ENCODE measurements at places on chromosomes 5 and 9.

DNA sequence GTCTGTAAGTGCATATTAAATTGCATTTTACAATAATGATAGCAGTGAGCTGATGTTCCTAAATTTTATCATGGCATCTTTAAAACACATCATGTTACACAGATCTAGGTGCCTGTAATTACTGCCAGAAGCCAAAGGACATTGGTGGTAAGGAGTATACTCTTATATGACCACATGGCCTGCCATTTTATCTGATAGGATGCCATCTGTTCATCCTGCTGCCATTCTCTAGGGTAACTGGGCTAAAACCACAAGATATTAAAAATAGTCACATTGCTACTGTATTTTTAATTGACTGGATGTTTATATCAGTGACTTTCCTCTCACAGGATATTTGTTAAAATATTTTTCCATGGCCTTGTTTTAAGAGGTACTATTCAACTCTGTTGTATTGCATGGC lies 53.1 kb downstream of the HCN1 start:
- DNase-seq = no peak

DNA sequence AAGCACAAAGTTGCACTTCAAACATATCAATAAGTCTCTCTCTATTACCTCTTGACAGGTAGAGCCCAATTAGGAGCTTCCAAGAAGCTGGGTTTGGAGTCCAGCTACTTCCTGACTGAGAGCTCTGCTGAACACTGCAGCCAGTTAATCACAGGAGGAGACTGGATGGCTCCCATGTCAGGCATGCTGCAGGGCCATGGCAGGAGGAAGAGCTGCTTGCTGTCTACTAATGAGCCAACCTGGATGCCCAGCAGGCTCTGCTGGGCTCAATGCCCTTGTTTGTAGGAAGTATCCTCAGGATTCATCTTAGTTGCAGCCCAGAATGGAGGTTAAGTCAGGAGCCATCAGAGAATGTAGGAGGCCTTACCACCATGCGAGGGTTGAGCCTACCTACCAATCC lies 91.9 kb downstream of the TMEM215 start:
- no peak for DNase-seq

- no peak for DNase-seq
Measured at GRCh38 chr9:78839252-78839651, 542.3 kb downstream of the PSAT1 start.

DNA sequence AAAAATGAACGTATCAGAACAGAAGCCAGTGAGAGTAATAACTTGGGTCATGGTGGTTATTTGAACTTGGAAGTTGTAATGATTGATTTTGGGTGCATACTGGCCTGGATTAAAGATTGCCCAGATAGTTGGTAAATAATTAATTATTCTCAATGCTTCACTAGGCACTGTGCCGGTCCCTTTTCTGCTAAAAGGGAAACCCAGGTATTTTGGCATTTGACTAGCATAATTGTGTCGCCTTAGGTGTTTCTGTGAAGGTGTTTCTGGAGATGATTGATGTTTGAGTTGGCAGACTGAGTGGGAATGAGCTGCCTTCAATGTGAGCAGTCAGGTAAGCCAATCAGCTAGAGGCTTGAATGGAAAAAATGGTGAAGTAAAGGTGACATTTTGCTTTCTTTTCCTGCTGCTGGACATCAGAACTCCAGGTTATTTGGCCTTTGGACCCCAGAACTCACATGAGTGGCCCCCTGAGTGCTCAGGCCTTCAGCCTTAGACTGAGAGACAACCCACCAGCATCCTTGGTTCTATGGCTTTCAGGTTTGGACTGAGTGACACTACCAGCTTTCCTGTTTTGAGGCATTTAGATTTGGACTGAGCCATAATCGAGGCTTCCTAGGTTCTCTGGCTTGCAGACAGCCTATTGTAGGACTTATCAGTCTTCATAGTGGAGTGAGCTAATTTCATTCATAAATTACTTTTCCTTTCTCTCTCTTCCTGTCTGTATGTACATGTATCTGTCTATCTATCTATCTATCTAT lies 120.7 kb upstream of the PAPPA start:
- DNase-seq = no peak

- DNase-seq = no peak
Measured at GRCh38 chr9:129385211-129385934, 207.3 kb upstream of the IER5L start.

GRCh38 chr5:180318456-180319089 lies 26.7 kb upstream of the MAPK9 start:
- no peak for DNase-seq

DNA sequence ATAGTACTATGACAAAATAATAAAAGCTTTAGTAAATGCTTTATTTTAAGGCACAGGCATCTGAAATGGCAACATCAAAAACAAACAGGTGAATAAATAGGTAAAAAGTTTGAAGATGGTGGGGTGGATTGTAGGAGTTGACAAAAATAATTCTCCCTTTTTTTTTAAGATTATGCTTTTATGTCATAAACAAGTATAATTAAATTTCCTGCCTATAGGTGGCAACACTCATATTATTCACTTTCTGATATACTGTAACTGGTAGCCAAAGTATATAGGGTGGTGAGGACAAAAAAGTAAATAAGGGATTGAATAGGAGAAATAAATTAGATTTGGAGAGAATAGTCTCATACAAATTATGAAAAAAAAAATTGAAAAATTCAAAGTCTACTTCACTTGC lies 120.0 kb upstream of the ACOT12 start:
- DNase-seq = no peak

DNA sequence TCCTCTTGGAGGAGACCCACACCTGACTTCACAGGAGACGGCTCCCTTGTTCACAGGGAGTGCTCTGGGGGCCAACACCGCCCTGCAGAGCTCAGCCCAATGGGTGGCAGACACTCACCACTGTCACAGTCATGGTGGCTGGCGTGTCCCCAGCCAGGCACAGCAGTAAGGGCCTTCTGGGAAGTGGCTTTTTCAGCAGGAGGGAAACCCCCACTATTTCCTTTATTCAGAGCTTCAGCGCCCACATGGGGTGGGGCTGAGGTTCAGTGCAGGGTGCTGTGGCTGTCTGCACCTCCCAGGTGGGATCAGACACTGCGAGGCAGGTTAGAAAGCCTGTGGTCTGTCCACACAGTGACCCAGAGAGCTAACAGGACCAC lies 3.6 kb upstream of the SNAPC4 start:
- peak; percentile 85 for DNase-seq

GRCh38 chr5:96628406-96628805 lies 33.8 kb upstream of the CAST start:
- no peak for DNase-seq

DNA sequence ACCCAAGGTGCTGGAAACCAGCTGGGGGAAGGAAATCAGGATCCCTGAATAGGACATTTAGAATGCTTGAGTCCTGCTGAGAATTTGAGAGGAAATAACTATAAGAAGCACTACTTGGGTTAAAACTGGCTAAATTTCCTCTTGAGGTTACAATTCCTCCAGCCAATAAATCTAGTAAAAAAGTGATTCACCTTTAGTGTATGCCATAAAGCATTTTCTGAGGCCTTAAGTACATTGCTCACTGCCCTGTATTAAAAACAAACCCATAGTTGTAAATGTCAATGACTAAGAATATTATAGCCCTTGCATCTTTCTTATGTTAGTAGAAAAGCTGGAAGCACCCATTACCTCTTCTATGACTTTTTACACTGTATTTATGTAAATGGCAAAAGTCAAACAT lies 634.7 kb upstream of the ARRDC3 start:
- no peak for DNase-seq

DNA sequence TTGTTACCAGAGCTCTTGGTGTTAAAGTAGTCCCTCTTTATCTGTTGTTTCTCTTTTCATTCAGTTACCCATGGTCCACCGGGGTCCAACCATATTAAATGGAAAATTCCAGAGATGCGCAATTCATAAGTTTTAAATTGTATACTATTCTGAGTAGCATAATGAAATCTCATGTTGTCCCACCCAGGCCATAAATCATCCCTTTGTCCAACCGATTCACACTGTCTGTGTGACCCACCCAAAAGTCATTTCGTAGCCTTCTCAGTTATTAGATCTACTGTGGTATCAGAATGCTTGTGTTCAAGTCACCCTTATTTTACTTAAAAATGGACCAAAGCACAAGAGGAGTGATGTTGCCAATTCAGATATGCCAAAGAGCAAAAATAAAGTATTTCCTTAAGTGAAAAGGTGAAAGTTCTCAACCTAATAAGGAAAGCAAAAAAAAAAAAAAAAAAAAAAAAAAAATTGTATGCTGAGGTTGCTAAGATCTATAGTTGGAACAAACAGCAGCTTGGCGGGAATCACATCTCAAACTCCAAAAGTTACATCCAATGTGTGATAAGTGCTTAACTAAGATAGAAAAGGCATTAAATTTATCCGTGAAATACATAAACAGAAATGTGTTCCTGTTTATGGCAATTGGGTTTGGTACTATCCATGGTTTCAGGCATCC lies 106.8 kb upstream of the GPBP1 start:
- no peak for DNase-seq

- DNase-seq = no peak
Measured at GRCh38 chr9:34606905-34607304, 5.0 kb downstream of the RPP25L start.

GRCh38 chr9:37414503-37414943 lies 8.0 kb upstream of the GRHPR start:
- DNase-seq = peak; percentile 18

DNA sequence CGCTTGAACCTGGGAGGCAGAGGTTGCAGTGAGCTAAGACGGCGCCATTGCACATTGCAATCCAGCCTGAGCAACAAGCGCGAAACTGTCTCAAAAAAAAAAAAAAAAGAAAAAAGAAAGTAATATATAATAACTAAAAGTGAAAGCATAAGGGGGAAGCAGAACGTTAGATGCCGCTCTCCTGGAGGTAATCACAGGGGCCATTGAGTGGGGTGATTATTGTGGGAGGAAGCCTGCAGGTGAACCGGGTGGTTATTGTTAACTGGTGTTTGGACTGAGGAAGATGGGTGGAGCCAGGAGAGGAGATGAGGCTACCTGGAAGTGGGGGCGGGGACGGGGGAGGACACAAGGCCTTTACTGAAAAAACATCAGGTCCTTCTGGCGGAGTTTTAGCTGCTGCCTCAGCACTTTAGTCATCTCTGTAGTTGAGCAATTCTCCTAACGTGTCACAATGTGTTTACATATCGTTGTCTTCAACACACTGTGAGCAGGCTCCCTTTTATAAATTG lies 5.3 kb upstream of the TJP2 start:
- peak; percentile 75 for DNase-seq

DNA sequence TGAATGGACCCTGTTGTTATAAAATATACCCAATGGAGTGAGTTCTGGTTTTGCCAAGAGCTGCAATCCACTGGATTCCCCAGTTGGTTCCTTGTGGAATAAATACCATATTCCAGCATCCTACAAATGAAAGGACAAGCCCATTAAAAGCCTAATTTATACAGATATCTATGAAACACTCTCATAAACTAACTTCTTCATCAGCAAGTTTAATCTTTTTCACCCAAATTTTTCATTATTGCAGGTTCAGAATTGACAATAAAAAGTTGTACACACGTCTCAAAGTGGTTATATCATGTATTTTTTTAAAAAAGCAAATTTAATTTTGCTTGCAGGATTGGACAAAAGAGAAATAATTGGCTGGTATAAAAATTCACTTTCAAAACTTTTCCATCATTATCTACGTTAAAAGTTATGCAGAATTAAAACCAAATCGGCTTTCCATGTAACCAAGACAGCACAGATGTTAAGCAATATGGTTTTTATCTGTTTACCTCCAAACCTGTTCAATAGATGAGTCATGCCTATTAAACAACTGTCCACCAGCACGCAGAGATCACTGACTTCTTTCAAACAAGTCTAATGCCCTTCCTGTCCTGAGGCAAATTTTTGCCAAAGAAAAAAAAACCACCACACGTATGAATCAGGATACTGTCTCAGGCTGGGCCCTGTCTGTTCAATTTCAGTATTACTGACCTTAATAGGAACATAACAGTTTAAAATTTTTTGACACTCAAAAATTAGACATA lies 42.5 kb downstream of the CEMIP2 start:
- DNase-seq = no peak

GRCh38 chr5:71757590-71758543 lies 38.8 kb downstream of the CARTPT start:
- DNase-seq = peak; percentile 55

- no peak for DNase-seq
Measured at GRCh38 chr5:106587-106986, 14.6 kb downstream of the PLEKHG4B start.

Data from stimulated activated CD4-positive, alpha-beta T cell treated with anti-CD3 and anti-CD28 coated beads, Interleukin-15, amount 100 ng/mL, for 24 hours (primary cell).